Stimulated activated CD8-positive, alpha-beta memory T cell treated with anti-CD3 and anti-CD28 coated beads, Interleukin-4, amount 100 ng/mL, for 48 hours (primary cell): ENCODE measurements at places on chromosomes 3 and 15.

GRCh38 chr3:134516905-134517304 is 31.0 kb downstream of the CEP63 start:
- DNase-seq = no peak

- no peak for DNase-seq
Measured at GRCh38 chr15:78065284-78065872, 12.1 kb downstream of the TBC1D2B start.

- no peak for DNase-seq
Measured at GRCh38 chr3:48929358-48930035, 10.9 kb downstream of the ARIH2 start.

DNA sequence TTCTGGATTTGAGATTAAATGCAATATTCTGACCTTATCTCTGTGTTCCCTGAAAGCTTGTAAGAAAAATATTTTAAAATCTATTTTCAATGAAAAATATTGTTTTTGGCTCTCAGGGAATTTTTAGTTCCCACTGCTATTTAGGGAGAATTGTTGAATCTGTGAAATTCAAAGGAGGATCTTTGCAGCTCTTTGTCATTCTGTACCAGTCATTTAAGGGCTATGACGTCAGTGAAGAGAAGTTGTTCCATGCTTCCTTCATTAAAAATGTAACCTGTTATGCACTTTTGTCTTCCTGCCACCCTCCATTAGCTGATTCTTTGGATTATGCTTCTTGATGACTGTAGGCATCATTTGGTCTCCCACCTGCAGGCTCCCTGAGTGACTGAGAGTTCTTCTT is 427.8 kb upstream of the C2CD4B start:
- no peak for DNase-seq

DNA sequence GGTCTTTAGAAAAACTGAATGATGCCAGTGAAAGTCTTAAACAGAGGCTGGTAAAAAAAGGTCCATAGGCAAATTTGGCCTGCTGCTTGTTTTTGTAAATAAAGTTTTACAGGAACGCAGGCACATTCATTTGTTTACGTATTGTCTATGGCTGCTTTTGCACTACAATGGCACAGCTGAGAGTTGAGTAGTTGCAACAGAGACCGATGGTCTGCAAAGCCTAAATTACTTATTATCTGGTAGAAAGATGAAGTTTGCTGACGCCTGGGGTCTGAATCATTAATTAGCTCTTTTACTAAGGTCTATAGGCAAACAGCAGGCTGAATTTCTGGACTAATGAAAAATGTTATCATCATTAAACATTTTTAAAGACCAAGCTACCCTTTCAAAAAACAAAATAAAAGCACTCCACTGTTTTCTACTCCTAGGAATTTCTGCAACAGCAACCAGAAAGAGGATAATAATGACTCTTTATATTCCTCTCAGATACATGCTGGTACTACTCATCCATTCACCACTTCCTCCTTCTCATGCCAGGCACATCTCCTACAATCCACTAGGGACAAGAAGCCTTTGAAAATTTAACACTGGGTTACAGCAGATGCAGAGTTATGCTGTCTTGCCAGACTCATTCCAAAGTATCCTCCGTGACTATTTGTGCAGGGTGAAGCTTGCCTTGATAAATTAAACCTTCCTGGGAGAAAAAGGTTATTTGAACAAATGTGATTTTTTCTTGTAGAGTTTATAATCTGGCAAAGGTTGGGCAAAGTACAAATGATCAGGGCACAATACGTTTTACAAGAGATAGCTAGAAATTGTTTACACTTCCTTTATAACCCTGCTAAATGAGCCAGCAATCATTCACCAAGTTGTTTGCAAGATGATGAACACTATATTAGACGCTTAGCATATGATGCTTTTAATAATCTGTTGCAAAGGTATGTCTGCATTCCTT is 6.0 kb downstream of the GATM start:
- no peak for DNase-seq
